ENCODE measurements at places on chromosomes 5 and 9. TPM values are rescaled to one million over a fixed set of nuclear protein-coding genes. Genes with fewer than 3 reads are reported as not detected.

DNA sequence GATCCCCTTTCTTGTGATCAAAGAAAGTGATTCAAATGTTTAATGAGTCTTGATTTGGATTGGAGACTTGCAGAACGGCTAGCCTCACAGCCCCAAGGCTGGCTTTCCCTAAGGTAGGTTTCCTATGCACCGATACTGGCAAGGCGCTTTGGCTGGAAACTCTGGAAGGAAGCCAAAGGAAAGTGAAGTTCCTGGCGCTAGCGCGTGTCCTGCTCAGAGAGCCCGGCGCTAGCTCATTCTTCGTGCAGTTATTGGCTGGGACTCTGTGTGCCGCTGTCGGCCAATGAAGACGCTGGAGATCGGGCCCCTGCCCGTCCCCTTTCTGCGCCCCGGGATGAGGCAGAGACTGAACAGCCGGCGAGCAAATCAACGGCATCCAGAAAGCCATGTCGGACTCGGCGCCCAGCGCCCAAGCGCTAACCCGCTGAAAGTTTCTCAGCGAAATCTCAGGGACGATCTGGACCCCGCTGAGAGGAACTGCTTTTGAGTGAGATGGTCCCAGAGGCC is at the start of gene PCDHGC3:
PCDHGC3 (plus strand) TSS at position 342 of the 507 bp plus-strand sequence; CDS start at position 493, 151 bp downstream.
- peak; percentile 85 for DNase-seq

- no peak for DNase-seq
Observed at GRCh38 chr5:29993286-29993685, 1200.2 kb upstream of the CDH6 start.

DNA sequence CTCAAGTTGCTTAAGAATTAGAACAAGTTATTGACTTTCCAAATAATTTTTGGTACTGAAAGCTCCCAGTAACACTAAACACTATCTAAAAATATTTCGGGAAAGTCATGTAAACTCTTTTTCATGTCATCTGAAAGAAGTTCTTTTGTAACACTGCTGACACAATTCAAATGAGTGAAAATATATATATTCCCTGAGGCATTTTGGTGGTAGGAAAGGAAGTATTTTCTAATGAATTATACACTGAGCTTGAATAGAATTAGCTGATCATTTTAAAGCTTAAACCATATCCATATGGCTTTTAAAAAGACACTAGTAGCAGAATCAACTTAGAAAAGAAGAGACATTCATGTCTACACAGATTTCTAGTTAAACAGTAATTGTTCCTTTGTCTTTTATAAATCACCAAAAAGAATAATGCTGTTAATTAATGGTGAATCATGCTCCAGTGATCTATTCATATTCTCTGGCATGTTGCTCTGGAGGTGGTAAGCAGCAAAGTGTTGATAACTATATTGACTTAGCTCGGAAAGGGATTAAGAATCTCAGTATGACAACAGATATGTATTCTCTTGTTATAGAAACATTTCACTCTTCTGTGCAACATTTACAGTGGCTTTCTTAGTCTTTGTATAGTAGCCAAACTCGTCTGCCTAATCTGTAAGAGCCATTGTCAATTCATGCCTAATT is 27.4 kb upstream of the RFX3 start:
- no peak for DNase-seq

DNA sequence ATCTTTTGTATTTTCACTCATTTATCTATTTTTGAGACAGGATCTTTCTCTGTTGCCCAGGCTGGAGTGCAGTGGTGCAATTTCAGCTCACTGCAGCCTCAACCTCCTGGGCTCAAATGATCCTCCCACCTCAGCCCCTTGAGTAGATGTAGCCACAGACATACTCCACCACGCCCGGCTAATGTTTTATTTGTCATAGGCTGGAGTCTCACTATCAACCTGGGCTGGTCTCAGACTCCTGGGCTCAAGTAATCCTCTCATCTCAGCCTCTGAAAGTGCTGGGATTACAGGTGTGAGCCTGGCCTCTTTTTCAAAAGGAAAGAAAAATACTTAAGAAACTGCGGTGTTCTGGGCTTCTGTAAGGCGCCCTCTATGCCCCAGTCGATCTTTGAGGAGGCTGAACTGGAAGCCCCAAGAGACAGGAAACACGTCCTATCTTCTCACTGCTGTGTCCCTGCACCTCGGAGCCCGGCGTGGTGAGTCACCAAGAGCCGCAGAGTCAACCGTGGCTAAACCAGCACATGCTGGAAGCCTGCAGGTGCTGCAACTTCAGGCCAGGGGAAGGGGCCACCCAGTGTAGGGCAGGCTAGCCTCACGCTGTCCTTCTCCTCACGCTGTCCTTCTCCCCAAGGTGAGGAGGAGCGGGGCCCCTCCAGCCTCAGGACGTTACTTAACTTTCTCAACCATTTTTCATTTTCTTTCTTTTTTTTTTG is 15.2 kb upstream of the LHX3 start:
- no peak for DNase-seq

DNA sequence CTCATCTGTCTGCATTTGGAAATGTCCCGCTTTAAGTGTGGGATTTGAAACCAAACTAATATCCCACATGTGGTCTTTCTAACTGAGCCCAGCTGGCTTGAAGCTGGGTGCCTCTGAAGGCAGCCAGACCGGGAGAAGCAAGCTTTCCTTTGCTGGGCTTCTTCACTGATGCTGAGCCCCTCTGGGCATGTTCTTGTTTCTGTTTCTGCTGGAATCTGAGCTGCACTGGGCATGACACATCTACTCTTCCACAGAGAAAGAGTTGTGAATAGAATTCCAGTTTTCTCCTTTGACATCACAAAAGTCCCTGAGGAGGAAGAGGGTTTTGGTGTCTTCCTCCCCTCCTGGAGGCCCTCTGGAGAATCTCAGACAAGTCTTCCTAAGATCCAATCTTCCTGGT is 179.5 kb downstream of the ATP10B start:
- no peak for DNase-seq

- DNase-seq, result no peak
Observed at GRCh38 chr9:26175264-26175663, 497.0 kb upstream of the TUSC1 start.

DNA sequence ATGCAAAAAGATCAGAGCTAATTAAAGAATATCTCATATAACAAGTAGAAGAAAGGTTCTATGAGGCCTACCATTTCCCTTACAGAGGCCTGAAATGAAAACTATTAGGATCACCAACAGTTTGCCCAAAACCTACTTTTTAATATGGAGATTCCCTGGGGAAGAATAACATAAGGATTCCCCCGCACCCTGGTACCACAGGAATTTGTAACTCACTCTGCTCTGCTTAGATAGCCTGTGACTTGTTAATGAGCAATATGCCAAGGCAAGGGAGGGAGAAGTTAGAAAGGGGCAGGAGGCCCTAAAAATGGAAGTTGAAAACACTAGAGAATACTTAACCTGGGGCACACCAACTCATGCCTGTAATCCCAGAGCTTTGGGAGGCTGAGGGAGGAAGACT is 107.0 kb downstream of the CDH6 start:
- no peak for DNase-seq

GRCh38 chr5:134567641-134568336 is 42.3 kb downstream of the JADE2 start:
- no peak for DNase-seq

The RAI14 gene
- 14.0 TPM for total RNA-seq

The DDX4 gene
- not detected for total RNA-seq

The FRRS1L gene
- 0.49 TPM for total RNA-seq

Measured in mucosa of descending colon (tissue), 3 donors.